NCI-H446 treated with DMSO at 0.1 percent for 48 hours (cell line): ENCODE measurements at places on chromosomes 11 and 22.

GRCh38 chr11:127997594-127997993 is 589.8 kb downstream of the ETS1 start:
- DNase-seq: no peak

- no peak for DNase-seq
These were observed 7.0 kb upstream of the TM7SF2 start for GRCh38 chr11:65104628-65105027.

DNA sequence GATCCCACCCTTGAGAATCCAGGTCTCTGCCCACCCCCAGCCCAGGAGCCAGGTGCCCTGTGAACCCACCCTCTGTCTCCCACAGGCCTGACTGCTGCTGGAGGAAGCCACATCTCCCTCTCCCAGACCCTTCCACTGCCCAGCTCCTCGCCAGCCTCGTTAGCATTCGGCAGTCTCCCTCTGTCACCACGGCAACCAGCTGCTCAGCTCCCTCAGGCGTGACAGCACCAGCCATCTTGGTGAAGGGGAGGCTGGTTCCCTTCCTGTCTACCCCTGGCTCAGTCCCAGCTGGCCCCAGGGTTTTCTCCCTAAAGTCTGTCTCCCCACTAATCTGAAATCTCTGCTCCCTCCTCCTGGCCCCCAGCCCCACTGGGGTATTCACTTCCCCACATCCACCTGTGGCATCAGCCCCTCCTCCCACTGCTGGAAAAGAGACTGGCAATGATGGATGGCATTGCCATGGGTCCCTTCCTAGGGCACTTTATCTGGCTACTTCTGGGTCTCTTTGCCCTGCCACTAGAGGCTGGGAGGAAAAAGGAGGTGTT is 28.1 kb downstream of the NRXN2 start:
- no peak for DNase-seq

DNA sequence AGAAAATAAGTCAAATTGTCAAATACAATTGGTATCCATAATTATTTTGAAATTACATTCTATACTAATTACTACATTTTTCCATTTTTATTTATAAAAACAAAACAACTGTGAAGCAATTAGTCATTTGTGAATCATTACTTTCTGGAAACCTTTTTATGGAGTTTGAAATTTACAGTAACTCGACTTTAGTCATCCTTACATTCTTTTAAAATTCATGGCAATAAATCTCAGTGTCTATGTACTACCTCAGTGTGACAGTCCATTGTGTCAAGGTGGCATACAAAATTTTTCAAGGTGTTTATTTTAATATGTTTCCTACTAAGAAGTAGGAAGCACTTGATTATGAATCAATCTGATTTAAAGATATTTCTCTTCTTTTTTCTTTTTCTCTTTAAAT is 1949.4 kb upstream of the RAG2 start:
- no peak for DNase-seq

GRCh38 chr11:120625565-120625964 is 114.0 kb downstream of the GRIK4 start:
- DNase-seq: no peak

GRCh38 chr22:49662681-49663080 is 165.0 kb downstream of the BRD1 start:
- DNase-seq: no peak

DNA sequence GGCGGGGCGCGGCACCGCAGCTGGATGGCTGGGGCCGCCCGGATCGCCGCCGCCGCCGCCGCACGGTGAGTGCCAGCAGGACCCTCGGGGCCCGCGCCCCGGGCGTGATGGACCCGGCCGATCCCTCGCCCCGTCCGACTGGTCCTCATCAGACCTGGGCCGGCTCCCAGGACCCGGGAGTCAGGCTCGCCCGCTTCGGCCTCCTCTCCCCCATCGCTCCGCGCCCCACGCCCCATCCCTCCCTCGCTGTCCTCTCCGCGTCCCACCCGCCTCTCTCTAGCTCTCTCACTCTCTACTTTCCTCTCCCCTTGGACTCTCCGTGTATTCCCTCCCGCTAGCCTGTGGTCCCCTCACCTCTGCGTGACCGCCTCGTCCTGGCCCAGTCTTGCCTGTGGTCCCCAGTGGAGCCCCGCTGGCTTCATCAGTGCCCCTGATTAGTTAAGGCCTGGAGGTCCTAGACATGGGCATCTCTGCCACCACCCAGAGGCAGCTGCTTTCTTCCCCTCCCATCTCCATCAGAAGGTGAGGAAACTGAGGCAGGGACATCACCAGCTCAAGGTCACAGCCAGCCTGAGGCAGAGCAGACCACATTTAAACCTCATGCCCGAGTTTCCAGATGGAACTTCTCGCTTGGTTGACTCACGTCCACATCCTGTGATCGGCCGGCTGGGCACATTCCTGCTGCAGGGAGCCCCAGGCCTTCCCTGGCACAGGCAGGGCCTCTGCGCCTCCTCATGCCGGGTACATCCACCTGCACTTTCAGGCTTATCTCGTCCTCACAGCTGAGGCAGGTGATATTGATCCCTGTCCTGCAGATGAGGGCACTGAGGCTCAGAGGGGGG is 429 bp downstream of the SLC39A13 start:
- DNase-seq: peak; percentile 17

DNA sequence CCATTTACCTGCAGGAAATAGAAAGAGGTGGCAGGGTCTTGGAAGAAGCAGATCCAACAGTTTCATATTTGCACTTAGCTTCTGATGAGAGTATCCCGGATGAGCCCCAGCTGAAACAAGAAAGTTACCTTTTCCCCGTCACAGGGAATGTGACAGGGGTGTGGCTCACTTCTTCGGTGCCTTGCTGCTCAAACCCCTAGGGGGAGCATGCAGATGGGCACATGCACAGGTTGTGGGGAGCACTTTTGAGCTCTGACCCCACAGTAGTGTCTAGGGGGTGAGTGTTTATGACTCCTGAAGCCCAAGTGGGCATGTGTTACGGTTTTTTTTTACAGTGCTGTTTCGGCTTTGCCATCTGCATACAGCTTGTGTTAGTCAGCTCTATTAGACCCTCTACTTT is 1221.0 kb downstream of the JRKL start:
- DNase-seq: no peak

DNA sequence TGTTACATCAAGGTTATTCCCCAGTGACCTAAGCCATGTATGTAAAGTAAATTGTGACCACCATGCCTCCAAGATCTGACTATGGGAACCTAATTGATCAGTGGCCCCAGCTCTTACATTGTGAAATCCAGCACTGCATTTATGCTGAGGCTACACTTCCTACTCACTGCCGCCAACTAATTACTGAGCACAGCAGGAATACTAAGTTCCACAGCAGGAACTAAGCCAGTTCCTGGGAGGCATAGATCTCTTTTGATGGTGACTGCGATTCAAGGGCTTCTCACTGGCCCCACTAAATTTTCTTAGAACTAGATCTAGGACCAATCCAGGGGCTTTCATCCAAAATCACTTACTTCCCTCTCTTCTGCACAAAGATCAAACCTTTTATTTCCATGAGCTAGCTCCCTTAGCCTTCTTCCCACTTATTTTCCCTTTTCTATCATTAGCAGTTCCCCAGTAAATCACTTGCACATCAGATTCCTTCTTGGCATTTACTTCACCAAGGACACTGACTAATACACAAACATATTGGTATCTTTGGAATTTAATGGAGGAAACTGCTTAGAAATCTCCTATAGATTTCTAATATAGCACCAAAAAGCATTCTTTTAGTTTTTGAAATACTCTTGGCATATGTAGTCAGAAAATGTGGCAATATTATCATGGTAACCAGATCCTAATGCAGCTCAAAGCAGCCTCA is 46.0 kb downstream of the CNTN5 start:
- DNase-seq: no peak

GRCh38 chr11:106021181-106021966 is 666 bp downstream of the MSANTD4 start:
- DNase-seq: no peak

DNA sequence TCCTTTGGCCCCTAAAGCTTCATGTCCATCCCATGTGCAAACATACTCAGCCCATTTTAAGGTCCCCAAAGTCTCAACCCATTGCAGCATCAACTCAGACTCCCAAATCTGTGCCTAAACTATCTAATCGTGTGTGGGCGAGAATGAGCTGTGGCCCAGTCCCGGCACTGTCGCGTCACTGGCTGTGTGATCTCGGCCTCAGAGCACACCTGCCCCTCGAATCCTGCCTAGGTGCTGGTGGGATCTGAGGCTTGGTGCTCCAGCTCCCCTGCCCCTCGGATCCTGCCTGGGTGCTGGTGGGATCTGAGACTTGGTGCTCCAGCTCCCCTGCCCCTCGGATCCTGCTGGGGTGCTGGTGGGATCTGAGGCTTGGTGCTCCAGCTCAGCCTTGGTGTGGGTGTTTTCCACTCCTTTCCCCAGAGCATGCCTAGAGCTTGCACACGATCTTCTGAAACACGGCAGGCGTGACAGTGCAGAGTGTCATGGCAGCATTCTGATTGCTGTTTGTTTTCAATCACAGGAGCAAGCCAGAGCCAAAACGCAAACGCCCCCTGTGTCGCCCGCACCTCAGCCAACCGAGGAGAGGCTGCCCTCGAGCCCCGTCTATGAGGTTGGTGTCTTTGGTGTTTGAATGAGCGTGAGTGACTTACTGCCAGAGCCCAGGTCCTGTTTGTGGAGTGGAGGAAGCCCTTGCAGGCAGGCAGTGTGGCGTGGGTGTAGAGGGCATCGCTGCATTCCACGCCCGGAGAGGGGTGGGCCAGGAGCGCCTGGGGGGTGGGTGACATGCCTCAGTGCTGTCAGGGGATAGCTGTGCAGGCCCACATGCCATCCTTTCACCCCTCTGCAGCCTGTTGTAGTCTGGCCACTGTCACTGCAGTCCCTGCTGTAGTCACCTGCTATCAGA is 32.6 kb downstream of the CTTN start:
- DNase-seq: no peak

DNA sequence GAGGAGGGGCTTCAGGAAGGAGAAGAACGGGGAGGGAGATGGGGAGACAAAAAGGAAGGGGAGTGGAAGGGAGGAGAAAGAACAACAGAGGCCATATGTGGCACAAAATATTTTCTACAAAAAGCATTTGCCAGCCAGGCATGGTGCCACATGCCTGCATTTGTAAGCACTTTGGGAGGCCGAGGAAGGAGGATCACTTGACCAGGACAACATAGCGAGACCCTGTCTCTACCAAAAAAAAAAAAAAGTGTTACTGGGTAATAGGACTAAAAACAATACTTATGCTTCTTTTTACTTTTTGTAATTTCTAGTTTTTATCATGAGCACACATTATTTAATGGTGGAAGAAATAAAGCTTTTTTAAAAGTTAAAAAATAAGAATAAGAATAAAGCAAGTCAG is 5.3 kb downstream of the FAM168A start:
- DNase-seq: no peak

DNA sequence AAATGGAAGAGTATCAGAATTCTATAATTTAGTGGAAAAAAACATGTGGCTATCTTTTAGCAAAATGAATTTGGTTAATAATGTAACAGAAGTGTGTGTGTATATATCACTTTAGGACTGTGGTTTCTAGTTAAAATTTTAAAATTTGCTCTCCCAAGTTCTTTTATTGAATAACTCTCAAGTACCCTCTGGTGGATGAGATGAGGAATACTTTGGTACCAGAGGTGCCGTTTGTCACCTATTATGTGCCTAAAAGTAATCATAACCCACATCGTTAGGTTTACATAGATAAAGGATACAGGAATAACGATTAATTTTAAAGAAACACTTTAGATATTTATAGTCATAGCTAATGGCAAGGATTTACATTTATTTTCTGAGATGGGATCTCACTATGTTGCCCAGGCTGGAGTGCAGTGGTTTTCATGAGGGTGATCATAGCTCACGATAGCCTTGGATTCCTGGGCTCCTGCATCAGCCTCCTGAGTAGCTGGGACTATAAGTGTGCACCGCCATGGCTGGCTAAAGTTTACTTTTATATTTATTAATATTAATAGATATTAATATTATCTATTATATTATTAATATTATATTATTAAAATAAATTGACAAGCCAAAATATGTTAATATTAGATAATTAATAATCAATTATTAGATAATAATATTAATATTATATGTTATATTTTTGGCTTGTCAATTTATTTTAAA is 66.7 kb upstream of the CAPRIN1 start:
- no peak for DNase-seq

DNA sequence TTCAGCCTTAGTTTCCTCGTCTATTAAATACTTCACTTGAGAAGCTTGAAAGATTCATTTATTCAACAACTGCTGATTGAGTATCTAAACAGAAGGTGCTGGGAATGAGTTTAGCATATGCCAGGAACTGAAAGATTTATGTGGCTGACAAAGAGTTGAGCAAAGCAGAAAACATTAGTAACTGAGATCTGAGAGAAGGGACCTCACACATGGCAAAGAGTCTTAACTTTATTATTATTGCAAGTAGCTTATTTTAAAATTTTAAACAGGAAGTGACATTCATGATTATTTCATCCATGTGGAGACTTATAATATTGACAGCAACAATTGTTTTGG is 133.6 kb downstream of the CASP12 start:
- peak; percentile 55 for DNase-seq

DNA sequence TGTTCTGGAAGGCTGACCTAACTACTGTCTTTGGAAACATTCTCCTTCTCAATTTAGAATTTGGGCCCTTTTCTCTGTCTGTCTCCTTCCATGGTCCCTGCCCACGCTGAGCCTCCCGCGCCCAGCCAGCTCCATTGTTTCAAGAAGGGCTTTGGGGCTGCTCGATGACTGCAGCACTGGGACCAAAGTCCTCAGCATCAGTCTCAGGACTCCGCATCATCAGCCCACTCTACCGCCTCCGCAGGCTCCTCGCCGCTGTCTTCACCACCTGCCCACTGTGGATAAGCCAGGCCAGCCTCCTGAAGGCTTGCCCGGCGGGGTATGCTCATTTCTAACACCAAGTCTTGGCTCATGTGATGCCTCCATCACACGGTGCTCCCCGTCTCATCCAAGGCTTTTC is 81.3 kb downstream of the ZBTB16 start:
- no peak for DNase-seq

- DNase-seq: no peak
These were observed 17.4 kb downstream of the LUZP2 start for GRCh38 chr11:24514219-24514594.
